ENCODE measurements at places on chromosomes 2 and 18.

- DNase-seq = no peak
Measured at GRCh38 chr2:120509991-120510735, 164.2 kb downstream of the INHBB start.

DNA sequence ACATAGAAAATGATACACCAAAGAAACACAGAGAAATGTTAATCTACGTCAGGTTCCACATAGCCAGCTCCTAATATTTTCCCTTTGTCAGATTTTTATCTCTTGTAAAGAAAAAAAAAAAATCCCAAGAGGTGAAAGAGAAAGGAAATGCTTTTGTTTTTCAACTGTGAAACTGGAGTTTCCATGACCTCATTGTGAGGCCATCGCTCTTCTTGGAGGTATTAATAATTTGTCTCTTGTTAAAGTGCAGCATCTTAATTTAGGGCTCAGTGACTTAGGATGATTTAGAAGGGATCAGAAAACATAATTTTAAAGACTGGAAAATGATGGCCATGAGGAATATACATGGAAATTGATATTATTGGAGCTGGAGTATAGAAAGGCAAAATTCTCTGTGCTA, 21.7 kb downstream of the ARHGAP28 start:
- DNase-seq = no peak

DNA sequence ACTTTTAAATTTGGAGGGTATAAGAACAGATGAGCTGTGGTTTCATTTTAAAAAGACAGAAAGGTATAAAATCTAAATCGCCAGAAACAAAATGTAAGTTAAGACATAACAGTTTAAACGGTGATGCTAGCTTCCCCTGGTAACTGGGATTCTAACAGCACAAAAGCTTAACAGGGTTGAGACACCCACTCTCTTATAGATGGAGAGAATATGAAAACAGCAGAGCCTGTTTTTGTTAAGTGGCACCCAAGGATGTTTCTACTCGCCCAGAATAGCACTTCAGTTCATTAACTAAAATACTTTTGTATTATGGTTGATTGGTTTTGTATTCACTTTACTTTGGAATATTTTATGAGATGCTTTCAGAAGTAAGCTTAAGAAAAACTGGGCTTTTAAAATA, 151.9 kb upstream of the RND3 start:
- DNase-seq = no peak

GRCh38 chr2:175282886-175283285, 101.4 kb upstream of the ATP5MC3 start:
- DNase-seq = no peak

- DNase-seq = no peak
Measured at GRCh38 chr18:4639628-4640310, 184.7 kb upstream of the DLGAP1 start.

- no peak for DNase-seq
Measured at GRCh38 chr2:226198956-226199355, 600.7 kb downstream of the IRS1 start.

GRCh38 chr18:55328301-55328700, 259.7 kb downstream of the TCF4 start:
- DNase-seq = no peak
